Heart right ventricle (tissue), 16 donors: ENCODE measurements at places on chromosomes 1 and 21. TPM values are rescaled to one million over a fixed set of nuclear protein-coding genes. Genes with fewer than 3 reads are reported as not detected.

DNA sequence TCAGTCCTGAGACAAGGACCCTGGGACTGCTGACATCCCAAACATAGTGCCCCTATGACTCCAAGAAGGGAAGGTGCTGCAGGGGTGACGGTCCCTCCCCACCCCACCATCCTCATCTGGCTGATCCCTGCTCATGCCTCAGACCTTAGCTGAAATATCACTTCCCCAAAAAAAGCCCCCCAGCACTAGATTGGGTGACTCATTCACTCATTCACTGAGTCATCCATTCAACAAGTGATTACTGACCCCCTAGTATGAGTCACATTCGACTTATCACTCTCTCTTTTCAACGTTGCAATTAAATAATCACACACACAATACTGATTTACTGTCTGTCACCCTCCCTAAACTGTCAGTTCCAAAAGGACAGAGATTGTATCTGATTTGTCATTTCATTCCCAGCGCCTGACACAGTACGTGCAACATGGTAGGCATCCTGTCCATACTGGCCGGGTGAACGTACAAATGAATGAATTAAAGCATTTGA lies 48.6 kb downstream of the HIVEP3 start:
- H3K27me3 ChIP-seq = no peaks in the 10 kb centered on the region
- H3K36me3 ChIP-seq = no peaks in the 10 kb centered on the region
- no peak overlapping the region for H3K4me3 ChIP-seq
- no peak for DNase-seq

LYPD8 gene
- not detected for total RNA-seq

DNA sequence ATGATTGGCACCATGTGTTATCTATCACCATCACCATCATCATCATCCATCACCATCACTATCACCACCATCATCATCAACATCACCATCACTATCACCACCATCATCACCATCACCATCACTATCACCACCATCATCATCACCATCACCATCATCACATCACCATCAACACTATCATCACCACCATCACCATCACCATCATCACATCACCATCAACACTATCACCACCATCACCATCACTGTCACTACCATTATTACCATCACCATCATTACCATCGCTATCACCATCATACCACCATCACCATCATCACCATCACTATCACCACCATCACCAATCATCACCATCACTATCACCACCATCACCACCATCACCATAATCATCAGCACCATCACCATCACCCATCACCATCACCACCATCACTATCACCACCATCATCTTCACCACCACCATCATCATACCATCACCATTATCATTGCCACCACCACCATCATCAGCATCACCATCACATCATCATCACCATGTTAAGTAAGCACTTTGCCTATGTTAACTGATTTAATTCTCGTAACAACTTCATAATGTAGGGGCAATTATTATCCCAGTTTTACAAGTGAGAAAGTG lies 112.8 kb downstream of the LIPI start:
- no peaks in the 10 kb centered on the region for H3K27me3 ChIP-seq
- no peak for DNase-seq
- H3K36me3 ChIP-seq = no peaks in the 10 kb centered on the region
- no peak overlapping the region for H3K27ac ChIP-seq
- H3K4me1 ChIP-seq = no peaks in the 10 kb centered on the region

GRCh38 chr1:172176206-172176605 lies 244.3 kb upstream of the C1orf105 start:
- H3K36me3 ChIP-seq = no peaks in the 10 kb centered on the region
- H3K27ac ChIP-seq = no peak overlapping the region
- H3K27me3 ChIP-seq = no peaks in the 10 kb centered on the region
- DNase-seq = no peak

DNA sequence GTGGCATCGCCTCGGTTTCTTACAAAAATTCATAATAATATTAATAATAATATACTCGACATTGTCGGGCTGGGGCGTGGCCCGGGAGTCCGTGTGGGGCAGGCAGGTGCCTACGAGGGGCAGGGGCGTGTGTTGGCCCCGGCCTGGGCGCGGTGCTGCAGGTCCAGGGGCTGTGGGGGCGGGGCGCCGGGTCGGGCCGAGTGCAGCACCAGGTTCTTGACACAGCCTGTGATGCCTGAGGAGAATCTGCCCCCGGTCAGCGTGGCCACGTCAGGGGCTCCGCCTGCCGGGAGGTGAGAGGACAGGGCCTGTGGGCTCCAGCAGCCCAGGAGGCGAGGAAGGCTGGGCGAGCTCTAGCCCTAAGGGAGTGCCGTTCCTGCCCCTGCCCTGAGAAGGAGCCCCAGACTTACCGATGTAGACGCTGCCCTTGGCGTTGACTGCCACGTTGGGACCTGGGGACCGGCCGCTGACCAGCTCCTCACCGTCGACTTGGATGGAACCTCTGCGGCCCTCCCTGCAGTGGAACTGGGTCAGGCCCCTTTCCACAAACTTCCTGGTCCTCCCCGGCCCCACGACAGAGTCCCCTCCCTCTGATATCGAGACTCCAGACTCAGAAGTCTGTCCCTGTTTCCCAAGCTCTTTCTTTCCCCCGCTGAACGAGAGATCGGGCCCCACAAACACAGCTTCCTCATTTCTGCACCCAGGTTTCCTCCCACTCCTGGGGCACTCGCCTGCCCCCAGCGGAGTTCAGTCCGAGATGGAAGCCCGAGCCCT lies 11.3 kb downstream of the LDLRAD2 start:
- no peak overlapping the region for H3K4me3 ChIP-seq
- peaks cover 85% of the 10 kb centered on the region for H3K36me3 ChIP-seq
- no peaks in the 10 kb centered on the region for H3K27me3 ChIP-seq
- H3K27ac ChIP-seq = no peak overlapping the region
